ENCODE measurements at places on chromosomes 3 and 15.

GRCh38 chr3:42061713-42062380 is 29.3 kb upstream of the TRAK1 start:
- DNase-seq, result no peak

GRCh38 chr3:64901986-64902516 is 214.3 kb upstream of the ADAMTS9 start:
- no peak for DNase-seq

DNA sequence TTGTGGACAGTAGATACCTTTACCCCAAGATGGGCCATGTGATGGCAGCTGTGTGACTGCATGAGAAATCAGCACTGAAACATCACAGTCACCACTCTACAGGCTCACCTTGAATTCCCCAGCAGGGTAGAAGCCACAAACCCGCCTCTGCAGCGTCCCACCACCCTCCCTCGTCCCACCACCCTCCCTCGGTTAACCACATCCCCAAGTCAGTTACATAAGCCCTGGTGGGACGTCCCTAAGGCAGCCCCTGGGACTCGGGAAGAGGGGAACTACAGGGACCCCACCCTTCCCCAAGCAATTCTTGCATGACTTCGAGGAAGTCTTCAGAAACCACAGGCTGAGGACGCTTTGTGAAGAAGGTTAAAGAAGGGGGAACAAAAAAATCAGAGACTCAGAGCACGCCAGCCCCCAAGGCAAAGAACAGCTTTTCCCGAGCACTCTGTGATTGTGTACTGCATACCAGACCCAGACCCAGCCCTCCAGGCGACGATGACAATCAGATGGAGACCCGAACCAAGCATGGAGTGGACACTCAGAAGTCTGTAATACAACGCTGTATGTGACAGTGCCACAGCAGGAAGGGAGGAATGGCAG is 60.5 kb downstream of the SH3BP5 start:
- peak; percentile 75 for DNase-seq

- no peak for DNase-seq
These were observed 124.5 kb downstream of the SUCLG2 start for GRCh38 chr3:67529915-67530314.

DNA sequence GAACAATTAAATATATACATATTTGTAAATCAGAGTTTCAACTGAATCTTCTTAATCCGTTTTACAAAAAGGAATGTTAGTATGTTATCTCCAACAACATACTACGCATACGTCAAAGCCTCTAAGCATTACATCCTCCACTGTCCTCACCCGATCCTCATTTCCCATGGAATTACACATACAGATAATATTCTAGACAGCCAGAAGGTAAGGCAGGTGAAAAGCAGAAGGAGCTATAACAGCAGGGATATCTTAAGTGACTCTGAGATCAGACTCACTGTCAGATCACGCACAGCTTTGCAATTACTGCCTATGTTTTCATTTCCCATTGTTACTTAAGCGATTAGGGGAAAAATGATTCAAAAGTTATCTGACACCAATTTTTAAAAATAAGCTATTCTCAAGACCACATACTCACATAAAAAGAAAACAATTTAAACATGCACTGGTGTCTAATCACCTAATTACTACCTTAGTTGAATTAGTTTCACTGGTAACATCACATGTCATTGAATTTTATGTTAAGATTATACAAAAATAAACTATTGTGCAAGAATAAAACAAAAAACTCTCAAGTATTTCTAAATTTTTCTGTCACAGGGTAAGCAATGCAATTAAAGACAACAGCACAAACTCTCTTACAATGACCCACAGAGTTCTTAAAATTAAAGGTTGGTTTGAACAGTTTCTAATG is 92.8 kb downstream of the TBL1XR1 start:
- DNase-seq, result no peak

DNA sequence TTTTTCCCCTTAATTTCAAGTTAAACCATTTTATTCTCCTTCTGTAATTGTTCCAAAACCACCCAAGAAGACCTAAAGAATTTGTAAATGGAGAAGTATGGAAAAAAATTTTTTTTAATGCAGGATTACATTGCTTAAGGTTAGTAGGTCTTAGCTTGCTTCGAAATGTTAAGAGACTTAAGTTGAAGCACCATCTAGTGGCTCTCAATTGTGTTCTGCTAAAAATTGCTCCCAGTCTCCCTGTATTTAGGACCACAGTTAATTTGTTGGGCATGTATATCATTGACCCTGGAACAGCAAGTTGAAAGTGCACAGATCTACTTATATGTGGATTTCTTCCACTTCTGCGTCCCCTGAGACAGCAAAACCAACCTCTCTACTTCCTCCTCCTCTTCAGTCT is 32.4 kb downstream of the CD200R1L start:
- no peak for DNase-seq

- no peak for DNase-seq
These were observed 110.1 kb upstream of the ABHD17C start for GRCh38 chr15:80584973-80585525.

DNA sequence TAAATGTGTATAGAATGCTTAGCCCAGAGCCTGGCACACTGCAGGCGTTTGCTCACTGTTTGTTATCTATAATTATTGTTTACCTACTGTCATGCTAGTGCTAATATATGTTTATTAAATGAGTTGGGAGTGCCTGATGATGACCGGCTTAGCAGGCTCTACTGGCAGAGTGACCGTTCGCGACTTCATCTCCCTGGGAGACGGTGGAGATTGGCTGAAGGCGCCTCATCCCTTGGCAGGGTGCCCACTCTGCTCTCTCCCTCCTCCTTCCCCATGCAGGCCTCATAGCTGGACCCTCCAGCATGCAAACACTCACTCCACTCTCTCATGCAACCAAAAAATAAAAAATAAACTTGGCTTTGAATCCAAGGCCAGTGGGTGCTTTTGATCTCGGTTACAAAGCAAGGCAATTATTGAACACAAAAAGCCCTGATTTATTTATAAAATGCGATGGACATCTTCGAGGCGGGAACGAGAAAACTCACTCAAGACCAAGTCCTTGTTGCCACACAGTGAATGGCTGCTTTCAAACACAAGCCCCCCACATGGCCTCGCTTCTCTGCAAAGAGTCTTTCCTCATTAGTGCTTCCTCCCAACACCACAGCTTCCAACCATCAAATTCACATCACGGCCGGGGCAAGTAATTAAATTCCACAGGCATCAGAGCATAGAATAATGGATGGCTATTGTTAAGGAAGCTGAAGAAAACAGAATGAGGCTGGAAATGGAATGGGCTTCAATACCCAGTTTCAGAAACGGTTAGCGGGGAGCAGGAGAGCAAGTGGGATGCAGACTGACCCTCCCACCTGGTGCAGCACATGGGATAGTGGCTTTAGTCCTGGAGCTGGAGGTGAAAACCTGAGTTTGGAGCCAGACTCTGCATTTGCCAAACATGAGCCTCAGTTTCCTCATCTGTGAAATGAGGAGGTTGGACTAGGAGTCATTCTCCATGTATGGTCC is 135.7 kb upstream of the RAD18 start:
- no peak for DNase-seq

- no peak for DNase-seq
These were observed 88.2 kb upstream of the TSC22D2 start for GRCh38 chr3:150319900-150320299.

GRCh38 chr15:84598250-84598649 is 2.6 kb upstream of the ZSCAN2 start:
- DNase-seq, result peak; percentile 74

- DNase-seq, result no peak
These were observed 117.3 kb upstream of the PRR20G start for GRCh38 chr3:127405010-127405598.

GRCh38 chr3:64158334-64158733 is 66.9 kb downstream of the PRICKLE2 start:
- DNase-seq, result no peak

DNA sequence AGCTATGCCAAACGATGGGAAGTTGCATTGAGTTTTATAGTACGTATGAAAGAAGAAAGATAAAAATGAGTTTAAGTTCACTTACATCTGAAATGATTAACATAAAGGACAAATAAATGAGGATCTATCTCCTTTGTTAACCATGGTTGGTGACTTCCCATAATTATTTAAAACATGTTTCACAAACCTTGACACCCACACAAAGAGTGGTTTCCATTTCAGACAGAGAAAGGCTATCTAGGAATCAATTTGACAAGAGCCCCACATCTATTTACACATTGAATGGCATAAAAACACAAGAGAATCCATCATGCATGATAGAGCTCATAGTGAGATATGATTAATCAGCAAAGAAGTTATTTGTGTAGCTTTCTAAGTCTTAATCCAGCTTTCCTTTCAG is 14.2 kb upstream of the MTMR10 start:
- DNase-seq, result no peak

GRCh38 chr3:71503525-71504249 is 79.8 kb downstream of the FOXP1 start:
- no peak for DNase-seq

- DNase-seq, result no peak
These were observed 24.1 kb downstream of the WDR48 start for GRCh38 chr3:39075910-39076309.

DNA sequence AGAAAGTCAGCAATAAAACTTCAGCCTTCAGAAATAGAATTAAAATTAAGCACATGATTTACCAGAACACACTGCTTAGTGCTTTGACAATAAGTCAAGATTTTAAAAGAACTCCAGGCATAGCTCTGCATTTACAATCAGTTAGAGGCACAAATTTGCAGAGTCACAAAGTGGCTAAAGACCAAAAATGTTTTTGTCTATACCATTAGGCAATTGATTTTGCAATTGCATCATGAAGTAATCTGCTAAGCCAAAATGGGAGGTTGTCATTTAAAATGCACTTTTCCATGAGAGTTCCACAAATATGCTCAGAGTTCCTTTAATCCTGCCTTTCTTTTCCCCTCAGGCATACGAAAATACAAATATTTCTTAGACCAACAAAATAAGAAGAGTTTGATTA is 10.1 kb upstream of the DCP1A start:
- no peak for DNase-seq

DNA sequence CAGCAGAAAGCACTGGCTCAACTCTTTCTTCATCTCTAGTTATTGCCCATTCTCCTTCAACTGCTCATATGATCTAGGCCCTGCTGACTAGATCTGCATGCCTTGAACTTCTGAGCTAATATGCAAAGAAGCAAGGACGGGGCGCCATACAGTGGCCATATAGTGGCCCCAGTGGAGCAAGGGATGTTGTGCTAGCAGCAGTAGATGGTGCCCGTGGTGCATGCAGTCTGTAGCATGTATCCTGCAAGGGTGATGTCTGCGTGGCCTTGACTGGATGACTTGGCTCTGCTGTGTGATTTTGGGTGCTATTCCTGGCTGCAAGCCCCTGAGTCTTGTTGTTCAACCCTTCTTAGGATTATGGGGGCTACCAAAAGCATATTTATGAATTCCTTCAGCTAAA is 12.2 kb upstream of the NMD3 start:
- DNase-seq, result no peak

DNA sequence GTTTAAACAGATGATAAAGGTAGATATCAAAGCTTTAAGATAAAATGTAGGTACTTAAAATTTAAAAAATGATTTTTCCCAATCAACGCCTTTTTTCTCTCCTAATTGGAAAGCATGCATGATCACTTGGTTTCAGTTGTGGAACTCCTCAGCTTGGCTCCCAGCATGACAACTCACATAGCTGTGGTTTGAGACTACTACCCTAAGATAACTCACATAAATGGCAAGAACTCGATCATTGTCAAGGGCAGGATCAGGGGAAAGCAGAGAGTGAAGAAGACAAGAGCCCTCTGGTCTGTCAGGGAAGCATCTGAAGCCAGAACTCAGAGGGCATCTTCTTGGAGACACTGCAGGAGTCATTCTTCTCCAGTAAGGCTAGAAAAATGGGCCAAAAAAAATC is 516.7 kb downstream of the NTRK3 start:
- DNase-seq, result no peak

- DNase-seq, result no peak
These were observed 237.1 kb downstream of the RYR3 start for GRCh38 chr15:33547876-33548275.

DNA sequence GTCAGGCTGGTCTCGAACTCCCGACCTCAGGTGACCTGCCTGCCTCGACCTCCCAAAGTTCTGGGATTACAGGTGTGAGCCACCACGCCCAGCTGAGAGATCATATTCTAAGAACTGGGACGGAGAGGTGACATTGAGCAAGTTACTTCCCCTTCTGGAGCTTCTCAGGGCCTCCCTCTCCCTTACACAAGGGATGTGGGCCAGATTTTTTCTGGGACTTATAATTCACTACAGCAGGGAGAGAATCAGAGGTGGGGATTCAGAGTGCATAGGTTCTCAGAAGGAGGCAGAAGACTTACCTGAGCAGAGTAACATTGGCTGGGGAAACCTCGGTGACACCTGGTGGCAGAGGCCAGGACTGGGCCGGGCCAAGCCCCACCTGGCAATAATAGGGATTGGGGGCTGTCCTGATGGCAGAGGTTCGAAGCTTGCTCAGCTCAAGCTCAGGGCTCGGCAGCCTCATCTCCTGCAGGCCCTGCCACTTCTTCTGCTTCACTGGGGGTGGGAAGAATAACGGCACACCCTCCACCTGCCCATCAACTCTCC is 6.8 kb downstream of the LTK start:
- DNase-seq, result no peak

GRCh38 chr3:170499562-170500156 is 81.0 kb downstream of the CLDN11 start:
- DNase-seq, result peak; percentile 62

DNA sequence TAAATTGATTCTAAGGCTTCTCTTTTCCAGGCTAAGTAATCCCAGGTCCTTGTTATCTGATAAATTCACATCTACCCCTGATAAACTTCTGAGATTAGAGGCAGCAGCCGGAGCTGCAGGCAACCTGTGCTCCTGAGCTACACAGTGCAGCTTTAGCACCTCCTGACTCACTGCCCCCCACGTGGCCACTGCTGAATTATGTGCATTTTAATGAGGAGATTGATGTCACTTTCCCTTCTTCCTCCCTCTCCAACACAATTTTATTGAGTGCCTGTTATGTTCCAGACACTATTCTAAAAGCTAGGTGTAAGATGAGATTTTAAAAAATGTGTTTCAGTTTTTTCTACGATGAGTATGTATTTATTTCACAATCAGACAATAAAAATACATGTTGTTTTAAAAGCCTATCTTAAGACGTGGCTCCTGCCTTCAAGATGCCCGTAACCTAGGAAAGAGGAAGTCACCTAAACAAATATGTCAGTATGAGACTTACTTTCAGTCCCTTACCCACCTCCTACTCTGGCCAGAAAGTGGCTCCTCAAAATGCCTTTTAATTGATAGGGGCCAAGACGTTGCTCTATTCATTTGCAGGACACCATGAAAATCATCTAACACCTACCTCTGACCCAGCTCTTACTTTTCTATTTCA is 161.5 kb upstream of the PFN2 start:
- peak; percentile 17 for DNase-seq

Data from GM13977 (cell line).